Activated T-cell treated with anti-CD3 and anti-CD28 coated beads, Interleukin-2, amount 50 U/mL, for 48 hours (primary cell): ENCODE measurements at places on chromosomes 16 and 17.
A peak's percentile ranks its signal among the peaks of the same experiment; 100 is the strongest.

DNA sequence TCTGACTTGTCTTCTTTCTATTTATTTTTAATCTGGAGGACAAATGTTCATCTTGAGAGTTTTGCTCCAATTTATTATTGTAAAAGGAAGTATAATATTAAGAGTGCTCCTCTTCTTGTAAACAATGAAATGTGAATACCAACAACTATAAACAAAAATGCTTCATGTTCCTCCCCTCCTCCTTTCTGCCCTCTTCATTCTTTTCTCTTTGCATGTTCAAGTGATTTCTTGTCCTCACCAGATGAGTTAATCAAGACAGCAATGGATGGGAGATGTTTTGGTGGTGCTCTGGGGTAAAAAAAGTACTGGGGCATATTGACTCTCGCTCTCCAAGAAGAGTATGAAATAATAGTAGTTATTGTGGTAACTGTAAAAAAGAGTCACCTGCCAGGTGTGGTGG, 24.3 kb downstream of the ITGB3 start:
- no peak for DNase-seq

- DNase-seq: peak; percentile 50
Measured at GRCh38 chr16:79008036-79008868, 592.3 kb downstream of the MAF start.

- DNase-seq: no peak
Measured at GRCh38 chr16:21565507-21565860, 33.9 kb upstream of the METTL9 start.

DNA sequence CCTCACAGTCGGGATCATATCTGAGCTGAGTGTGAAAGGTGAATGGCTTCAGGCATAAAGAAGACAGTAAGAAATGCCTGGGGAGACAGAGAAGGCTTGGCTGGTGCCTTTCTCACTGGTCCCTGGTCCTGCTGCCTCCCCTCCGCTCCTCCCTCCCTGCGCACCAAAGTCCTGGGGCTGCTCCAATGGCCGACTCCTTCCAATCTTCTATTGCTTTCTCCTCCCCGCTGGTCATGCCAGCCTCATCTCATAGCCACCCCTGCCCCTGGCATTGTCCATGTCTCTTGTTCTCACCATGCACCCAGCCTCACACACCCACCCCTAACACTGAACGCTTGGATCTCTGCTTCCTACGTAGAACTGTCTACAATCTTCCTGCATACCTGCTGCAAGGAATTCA, 18.0 kb downstream of the TLE7 start:
- no peak for DNase-seq

GRCh38 chr17:64081802-64082799, 47.8 kb downstream of the ERN1 start:
- DNase-seq: no peak

GRCh38 chr16:1054660-1055556, 17.6 kb upstream of the SSTR5 start:
- DNase-seq: peak; percentile 60

DNA sequence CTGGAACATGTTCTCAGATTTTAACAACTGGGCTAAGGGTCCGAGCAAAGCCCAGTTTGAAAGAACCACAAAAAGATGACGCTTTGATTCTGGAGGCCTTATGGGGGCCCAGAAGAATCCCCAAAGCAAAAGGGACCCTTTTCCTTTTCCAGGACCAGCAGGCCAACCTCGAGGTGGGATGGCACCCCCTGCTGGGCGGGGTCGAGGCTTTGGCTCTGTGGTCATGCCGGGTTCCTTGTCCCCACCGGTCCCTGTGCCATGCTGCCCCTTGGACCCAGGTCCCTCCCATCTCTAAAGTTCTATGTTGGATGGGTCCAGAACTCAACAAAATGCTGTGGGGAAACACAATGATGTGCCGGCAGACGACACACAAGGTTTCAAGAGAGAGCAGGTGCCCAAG, 30.9 kb downstream of the TMEM204 start:
- DNase-seq: peak; percentile 43

DNA sequence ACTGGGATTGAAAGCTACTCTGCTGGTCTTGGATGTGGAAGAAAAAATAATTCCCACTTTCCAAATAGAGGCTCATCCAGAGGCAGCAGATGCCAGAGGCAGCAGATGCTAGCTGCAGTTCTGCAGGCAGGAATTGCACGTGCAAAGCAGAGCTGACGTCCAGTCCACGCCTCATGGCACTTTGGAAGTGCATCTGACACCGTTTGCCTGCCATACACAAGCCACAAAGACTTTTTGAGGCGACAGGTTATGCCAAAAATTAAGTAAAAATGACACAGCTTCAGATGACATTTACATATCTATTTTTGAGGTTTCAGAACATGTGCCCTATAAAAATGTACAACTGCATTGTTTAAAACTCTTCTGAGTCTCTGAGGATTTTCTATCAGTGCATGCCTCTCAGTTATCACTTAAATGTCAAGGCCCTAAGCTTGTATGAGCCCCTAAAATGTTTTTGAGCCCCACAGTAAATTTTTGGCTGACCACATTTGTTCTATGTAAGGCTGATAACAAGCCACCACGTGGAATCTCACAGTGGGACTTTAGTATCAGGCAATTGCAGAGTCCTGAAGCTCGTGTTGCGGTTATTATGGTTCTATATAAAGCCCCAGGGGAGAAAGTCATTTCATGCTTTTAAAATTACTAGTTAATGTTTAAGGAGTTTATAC, 239.2 kb downstream of the PRKCA start:
- DNase-seq: no peak

GRCh38 chr16:85698935-85699558, 10.3 kb upstream of the GINS2 start:
- DNase-seq: no peak

DNA sequence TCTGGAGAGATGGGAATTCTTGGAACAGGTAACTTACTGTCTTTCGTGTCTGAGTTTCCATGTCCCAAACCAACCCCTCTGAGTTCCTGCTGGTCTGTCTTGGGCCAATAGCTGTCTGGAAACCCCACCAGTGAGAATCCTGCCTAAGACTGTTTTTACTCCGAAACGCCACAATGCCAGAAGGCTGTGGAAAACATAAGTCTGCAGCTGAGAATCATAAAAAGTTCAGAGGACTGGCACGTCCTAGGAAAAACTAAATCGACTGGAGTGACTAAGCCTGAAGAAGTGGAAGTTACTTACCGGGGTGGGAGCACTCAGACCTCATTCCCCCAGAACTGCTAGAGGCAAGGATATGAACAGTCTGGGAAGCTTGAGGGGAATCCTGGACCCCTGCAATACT, 13.3 kb downstream of the LRRC75A start:
- no peak for DNase-seq

DNA sequence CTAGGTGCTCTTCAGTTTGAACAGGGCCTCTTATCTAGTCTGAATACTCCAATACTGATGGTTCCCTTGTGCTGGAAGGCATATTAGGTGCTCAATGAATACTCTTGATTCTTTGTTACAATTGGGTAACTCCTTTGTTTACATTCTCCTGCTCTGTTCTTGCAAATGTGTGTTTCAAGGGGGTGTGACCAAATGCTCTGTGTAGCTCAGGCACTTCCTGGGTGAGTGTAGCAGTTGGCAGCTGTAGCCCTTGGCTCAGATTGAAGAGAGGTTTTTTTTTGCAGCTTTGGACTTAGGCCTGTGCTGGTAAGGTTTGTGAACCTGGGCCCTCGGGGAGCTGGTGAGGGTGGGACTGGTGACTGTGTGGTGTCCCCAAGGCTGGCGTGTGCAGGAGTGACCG, 20.2 kb downstream of the TBCD start:
- DNase-seq: no peak

DNA sequence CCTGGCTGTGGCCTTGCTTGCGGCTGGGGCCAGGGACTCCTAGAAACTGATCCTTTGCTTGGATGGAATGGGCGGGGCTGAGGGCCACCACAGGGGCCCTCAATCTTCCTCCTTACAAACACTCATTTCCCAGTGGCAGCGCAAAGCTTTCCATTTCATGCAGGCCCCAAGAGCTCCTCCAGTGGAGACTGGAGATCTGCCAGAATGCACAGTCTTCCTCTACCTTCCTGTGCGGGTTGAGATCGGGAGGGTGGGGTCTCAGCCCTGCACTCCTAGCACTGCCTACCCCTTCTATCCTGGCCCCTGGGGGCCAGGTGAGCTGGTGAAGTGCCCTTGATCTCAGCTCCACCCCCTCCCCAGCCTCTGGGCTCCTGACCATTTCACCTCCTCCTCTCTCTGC, 1.7 kb downstream of the NRN1L start:
- no peak for DNase-seq

DNA sequence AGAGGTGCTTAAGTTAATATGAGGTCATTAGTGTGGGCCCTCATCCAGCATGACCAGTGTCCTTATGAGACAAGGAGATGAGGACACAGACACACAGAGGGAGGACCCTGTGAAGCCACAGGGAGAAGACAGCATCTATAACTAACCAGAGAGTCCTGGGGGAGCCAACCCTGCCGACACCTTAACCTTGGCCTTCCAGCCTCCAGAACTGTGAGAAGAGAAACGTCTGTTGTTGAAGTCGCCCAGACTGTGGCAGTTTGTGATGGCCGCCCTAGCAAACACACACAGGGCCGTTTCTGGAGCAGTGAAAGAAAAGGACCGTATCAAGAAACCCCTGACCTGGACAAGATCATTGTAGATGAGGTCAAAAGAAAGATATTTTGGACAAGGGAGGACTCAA, 26.7 kb downstream of the DNAH17 start:
- DNase-seq: no peak

GRCh38 chr17:356671-357434, 4.2 kb upstream of the RPH3AL start:
- no peak for DNase-seq

DNA sequence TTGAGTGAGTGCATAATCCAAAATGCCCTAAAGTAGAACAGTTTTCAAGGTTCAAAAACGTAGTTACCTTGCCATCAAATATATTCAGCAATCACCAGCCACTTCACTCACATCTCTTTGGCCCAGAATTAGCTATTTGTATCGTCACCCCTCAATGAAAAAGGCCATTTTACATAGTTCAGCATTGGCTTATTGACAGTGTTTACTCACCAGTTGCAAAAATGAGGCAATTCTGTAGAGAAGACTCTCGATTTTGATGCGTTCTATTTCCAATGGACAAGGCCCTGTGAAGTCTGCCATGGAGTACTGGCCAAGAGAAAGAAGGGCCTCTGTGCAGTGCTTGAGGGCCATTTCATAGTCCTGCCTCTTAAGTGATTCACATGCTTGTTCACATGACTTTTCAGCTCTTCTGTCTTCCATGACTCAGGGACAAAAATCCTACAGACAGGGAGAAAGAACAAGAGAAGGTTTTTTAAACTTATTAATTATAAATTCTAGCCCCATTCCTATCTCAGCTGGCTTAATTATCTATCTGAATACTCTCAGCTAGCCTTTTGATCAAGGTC, 26.5 kb downstream of the HELZ start:
- DNase-seq: no peak

DNA sequence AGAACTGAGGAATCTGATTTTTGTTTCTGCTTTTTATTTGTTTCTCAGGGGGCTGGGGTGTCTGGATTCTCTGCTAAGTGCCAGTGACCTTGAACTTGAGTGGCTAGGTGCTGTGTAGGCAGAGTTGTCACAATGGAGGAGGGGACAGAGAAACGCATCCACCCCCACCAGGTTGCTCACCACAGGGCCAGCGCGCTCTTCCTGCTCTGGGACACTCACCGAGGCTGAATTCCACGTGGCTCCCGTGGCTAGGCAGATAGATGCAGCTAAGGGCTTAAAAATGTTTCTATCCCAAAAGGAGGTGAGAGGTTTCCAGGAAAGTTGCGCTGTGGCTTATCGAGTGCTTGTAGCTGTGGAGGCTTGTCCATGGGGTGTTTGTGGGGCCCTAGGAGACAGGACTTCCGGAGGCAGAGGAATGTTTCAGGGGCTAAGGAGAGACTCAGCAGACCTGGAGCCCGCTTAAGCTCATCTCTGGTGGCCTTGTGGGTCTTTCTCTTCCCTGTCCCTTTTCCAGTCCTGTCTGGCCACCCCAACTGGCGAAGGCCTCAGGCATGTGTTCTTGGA, 36.8 kb downstream of the ADCY7 start:
- no peak for DNase-seq

GRCh38 chr17:81228420-81228819, 5.7 kb upstream of the CEP131 start:
- no peak for DNase-seq

DNA sequence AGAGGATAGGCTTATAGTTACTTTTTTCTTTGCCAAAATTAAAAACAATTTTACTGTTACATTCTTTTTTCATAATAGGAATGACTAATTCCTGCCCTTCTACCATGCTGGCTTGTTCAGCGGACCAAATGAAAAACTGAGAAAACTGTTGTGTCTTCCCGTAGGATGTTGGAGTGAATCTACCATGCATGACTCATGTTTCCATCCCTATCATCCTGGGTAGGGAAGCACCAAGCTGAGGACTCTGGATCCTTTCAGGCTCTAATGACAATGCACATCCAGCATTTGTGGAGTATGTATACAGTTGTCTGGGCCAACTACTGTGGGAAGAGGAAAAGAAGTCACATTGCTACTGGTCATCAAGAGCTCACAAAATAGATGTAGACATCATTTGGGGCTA, 41.1 kb upstream of the DHX8 start:
- DNase-seq: no peak

GRCh38 chr17:82463925-82464566, 5.5 kb downstream of the NARF start:
- DNase-seq: no peak

DNA sequence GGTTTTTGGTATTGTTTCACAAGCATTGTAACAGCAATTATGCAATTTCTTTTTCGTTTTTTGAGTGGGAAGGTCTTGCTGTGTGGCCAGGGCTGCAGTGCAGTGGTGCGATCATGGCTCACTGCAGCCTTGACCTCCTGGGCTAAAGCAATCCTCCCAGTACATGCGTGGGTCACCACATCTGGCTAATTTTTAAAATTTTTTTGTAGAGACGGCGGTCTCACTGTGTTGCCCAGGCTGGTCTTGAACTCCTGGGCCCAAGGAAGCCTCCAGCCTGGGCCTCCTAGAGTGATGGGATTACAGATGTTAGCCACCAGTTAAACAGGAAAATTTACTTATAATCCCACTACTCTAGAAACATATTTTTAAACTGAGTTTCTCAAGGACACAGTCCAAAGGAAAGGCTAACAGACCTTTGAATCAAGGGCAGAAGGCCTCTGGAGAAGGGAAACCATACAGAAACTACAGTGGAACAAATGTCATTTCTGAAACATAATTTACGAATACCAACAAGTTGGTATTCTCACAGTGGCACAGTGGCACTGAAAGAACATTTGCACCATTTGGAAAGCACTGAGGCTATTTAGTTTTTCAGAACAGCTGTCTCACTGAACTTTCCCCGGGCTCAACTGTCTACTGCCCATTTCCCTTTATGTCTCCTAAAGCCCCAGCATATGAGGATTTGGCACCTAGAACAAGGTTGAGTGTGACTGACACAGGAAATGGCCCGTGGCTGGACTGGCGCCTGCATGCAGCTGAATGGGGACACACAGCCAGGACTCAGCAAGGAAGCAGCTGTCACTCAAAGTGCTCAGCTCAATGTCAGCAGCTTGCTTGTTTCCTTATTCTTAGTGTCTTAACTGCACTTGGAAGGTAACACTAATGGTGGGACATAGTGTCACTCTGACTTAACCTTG, 2.8 kb upstream of the PRKAR1A start:
- DNase-seq: no peak

- peak; percentile 73 for DNase-seq
Measured at GRCh38 chr17:77772461-77772897, 186.0 kb upstream of the TNRC6C start.
